ENCODE measurements at places on chromosomes 3 and 15.

DNA sequence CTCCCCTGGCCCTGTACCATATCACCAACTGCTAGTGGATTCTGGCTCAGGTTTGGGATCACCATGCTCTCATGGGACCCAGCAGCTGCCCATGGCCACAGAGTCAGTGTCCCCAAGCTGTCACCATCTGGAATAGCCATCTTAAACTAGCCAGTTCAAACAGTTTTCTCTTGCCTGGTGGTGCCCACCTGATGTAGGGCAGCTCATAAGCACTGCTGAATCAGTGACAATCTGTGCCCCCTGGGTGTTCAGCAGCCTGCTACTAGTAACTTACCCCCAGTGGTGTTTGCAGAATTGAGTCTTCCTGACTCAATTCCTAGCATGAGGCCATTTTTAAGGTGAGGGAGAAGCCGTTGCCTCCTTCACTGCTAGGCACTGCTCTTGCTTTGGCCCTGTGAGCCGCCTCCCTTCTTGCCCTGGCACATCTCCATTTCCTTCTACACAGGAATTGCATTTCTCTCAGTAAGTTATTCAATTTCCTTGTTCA, 7.9 kb downstream of the RPSA start:
- DNase-seq = no peak

DNA sequence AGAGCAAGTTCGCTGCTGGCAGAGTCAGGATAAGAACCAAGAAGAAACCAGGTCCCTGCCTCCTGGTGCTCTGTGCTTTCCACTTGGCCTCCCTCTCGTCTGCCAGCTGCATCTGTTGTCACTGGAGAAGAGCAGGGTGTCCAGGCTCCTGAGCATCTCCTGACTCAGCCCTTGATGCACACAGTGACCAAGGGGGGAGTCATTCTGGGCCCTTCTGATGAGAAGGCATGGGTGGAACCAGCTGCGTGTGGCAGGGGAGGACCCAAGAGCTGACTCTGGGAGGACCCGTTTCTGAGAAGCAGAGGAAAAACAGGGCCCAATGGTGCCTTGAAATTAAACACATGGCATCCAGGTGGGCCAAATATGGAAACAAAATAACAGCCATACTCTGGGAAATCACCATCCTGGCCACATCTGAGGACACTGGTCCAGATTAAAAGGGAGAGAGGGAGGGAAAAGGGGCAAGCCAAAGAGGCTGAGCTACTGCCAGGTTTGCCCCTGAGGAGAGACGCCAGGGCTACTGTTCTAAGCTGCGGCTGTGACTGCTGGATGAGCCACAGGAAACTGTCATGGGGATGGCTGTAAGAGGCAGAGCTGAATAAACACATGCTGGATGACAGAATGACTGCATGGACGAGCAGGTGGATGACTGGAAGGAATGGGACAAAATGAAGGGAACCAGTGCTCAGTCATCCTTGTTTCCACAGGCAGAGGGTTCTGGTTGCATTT, 58.1 kb upstream of the CA12 start:
- no peak for DNase-seq

DNA sequence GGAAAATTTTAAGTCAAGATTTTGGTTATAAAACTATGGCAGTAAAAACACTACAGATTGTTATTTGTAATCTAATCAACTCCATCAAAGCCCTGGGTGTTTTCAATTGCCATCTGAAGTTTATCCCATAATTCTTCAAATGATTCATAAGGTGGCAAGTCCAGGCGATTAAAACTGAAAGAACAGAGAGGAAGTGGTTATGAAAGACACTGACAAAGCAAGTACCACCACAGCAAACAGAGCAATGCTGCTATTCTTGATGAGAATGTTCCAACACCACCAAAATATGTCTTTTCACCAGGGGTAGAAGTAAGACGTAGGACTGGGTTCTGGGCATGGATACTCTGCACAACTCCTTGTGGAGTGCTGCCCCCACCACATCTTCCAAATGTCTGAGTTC, 86.9 kb upstream of the PRTG start:
- DNase-seq = no peak

- no peak for DNase-seq
These were observed 168.0 kb downstream of the GMNC start for GRCh38 chr3:190694335-190695001.

- no peak for DNase-seq
These were observed 121.2 kb upstream of the RASGRP1 start for GRCh38 chr15:38685686-38686339.

DNA sequence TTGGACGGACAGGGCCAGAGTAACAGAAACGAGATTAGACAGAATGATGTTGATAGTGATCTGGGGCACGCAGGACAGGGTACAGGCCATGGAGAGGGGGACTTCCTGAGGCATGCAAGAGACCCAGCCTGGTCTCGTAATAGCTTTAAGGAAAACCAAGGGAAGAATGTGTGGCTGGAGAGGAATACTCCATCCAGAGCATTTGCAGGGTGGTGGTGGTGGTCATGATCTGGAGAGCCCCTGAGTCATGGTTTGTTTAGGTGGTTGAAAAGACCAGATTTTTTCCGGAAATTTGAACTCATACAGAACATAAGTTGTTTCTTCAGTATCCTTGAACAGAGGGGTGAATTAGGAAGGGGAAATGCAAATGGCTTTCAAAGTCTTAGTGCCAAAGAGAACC, 138.5 kb downstream of the DUT start:
- no peak for DNase-seq

- DNase-seq = no peak
These were observed 168.0 kb upstream of the GMNC start for GRCh38 chr3:191030491-191030890.

- DNase-seq = no peak
These were observed 56.6 kb upstream of the CHST2 start for GRCh38 chr3:143063018-143063417.

GRCh38 chr15:58015565-58015964, 49.9 kb downstream of the ALDH1A2 start:
- DNase-seq = no peak

GRCh38 chr15:92687195-92687602, 31.6 kb upstream of the FAM174B start:
- no peak for DNase-seq

- no peak for DNase-seq
These were observed 500 bp upstream of the ZSCAN2 start for GRCh38 chr15:84600331-84600686.

- DNase-seq = no peak
These were observed 59.1 kb downstream of the SST start for GRCh38 chr3:187610981-187611511.

DNA sequence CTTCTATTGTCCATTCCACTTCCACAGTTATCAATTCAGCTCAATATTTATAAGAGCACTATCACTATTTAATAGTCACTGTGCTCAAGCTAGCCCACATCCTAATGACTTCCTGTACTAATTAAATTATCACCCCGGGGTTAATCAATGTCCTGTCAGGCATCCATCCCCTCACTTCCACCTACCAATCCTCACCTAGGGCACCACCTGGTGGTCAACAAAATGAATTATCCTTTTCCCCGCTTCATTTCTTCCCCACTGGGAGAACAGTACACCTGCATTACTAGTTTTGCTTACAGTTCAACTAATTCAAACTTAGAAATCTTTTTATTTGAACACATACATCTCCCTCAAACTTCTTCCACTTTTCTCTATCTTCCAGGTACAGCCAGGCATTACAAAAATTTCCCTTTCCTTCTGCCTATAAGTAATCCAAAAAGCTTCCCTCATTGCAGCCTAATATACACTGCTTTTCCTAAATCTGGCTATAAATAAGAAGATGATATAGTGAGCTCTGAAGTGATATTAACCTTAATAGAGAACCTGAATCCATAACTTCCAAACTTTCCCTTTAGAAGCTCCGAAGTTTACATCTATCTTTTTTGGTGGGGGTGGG, 68.5 kb downstream of the TMCC1 start:
- DNase-seq = peak; percentile 52

DNA sequence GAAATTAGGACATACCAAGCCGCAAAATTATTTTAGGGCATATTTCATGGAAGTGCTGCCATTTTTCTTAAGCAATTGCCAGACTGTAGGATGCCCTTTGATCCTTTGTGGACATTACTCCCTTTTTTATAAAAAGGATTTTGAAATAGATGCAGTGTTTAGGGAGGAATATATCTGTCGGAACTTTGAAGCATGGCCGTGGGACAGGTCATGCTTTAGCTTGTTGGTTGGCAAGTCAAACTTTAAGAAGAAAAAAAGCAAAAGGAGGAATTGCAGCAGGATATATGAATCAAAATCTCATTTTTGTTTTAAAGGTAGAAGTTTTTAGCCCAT, 122.1 kb downstream of the MCTP2 start:
- DNase-seq = no peak

- no peak for DNase-seq
These were observed 73.1 kb downstream of the ABTB1 start for GRCh38 chr3:127745656-127746399.

- no peak for DNase-seq
These were observed 54.2 kb downstream of the MAP4 start for GRCh38 chr3:47961815-47962606.

DNA sequence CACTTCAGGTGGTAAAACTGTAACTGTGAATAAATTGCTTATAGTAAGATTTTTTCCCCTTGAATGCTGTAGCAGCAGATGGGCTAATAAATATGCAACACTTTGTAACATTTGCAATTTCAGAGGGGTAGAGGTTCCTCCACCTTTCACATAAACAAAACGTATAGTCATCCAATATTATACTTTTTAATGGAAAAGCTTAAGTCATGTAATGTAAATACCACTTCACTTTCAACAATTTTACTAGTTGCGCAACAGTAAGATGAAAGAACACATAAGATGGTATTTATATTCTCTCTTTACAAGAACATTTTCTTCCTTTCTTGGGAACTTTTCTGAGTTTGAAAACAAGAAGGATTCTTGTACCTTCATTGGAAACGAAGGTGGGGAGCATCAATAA, 56.6 kb upstream of the FAM3D start:
- DNase-seq = no peak

DNA sequence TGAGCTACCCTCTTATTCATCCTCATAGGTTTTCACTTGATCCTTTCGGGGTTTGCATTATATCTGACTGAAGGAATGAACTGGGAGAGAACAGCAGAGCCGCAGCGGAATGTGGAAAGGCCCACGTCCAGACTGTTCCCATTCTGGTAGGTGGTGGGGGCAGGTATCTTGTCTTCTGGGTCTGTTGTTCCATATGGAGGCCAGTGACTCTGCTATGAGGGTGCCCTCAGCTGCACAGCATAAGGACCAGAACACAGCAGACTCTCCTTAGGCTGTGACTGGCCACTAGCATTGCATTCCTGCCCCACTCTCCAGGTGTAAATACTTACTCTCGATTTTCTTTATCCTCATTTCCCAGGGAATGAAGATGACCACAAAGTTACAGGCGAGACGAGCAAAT, 12.1 kb downstream of the TMC3 start:
- DNase-seq = no peak

DNA sequence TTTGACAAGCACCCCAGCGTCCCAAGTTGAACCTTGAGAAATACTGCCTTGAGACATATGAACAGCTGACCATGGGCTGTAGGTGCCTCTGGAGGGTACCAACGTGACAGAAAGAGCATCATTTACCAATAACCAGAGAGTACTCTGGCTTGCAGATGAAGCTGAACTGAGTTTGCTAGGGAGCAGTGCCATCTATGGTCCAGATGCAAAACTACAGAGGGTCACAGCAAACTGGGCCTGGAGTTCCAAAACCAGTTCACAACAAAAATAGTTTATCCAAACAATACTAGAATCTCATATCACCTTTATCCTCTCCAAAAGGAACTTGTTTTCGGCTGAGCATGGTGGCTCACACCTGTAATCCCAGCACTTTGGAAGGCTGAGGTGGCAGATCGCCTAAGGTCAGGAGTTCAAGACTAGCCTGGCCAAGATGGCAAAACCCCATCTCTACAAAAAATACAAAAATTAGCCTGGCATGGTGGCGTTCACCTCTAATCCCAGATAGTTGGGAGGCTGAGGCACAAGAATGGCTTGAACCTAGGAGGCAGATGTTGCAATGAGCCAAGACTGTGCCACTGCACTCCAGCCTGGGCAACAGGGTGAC, 69.3 kb downstream of the CHAC1 start:
- DNase-seq = peak; percentile 45

DNA sequence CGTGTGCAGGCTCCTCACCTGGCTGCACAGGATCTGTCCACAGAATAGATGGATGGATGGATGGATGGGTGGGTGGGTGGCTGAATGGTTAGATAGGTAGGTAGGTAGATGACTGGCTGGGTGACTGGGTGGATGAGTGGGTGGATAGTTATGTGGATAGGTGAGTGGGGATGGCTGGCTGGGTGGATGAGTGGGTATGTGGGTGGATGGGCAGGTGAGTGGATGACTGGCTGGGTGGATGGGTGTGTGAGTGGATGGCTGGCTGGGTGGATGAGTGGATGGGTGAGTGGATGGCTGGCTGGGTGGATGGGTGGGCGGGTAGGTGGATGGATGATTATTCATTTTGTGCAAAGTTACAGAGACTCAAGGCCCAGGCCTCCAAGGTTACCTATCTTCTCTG, 172.9 kb upstream of the CTDSPL start:
- DNase-seq = no peak

Measured in globus pallidus (tissue), 1 donor.